ENCODE measurements at places on chromosomes 7 and 10. TPM values are rescaled to one million over a fixed set of nuclear protein-coding genes. Genes with fewer than 3 reads are reported as not detected.

Gene CYP2C9
- 362 TPM for total RNA-seq

Gene DKK1
- total RNA-seq, result not detected

Gene NEUROG3
- not detected for total RNA-seq

Gene PLEKHS1
- 42.0 TPM for total RNA-seq

Gene ST7
- total RNA-seq, result 39.6 TPM

Gene SHLD2
- total RNA-seq, result 43.3 TPM

Gene PIP
- not detected for total RNA-seq

Gene PRSS2
- total RNA-seq, result 226 TPM

Gene CALY
- 1.6 TPM for total RNA-seq

Gene UPK3B
- 5.2 TPM for total RNA-seq

Gene OR9A4
- not detected for total RNA-seq

Gene PAPSS2
- 28.1 TPM for total RNA-seq

DNA sequence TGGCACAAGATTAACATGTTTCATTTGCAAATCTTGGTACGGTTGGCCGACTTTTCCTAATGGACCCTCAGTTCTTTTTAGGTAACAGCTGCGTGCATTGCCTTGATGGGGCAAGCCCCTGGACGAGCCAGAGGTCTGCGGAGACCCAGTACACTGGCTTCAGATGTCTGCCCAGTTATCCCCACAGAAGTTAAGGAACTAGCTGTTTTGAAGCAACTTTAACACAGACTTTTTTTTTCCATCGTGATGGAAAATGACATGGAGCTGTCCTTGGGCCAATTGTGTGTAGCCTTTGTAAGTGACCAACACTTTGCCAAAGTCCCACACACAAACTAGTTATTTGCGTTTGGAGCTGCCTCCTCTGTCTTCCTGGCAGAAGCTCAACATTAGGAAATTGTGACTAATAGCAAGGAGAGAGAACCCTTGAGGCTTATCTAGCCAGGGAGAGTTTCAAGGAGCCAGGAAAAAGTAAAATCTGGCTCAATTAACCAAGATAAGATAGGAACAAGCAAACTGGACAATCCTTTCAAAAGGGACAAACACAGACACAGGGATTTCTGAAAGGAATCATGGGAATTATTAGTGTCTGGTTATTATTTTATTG is 99.6 kb upstream of the BMPER start:
- no peak overlapping the region for H3K4me3 ChIP-seq
- no peaks in the 10 kb centered on the region for H3K4me1 ChIP-seq
- DNase-seq, result no peak
- H3K27ac ChIP-seq, result no peak overlapping the region

DNA sequence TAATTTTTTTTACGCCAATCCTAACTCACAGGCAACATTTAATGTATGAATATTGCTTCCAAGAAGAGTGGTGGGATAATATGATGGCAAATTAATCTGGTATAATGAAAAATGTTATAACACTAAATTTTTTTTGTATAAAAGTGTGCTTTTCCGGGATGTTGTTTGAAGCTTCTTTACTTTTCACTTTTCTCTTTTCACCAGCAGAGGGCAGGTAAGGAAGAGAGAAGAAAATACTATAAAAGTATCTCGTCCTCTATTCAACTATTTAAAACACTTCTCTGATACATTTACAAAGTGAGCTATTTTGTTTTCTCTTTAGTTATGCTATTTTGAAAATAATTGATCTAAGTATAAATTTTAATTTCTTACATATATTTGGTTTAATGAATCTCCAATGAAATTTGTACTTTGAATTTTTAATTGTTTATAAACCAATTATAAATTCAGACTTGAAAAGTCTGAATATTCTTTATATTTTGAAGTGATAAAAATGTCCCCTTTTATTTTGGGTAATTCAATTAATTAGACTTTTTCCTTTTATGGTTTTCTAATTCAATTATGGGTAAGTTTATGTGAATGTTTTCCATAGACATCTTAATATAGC is 20.7 kb upstream of the CFTR start:
- no peak overlapping the region for H3K27ac ChIP-seq
- no peak overlapping the region for H3K4me3 ChIP-seq
- no peaks in the 10 kb centered on the region for H3K27me3 ChIP-seq
- no peak for DNase-seq

GRCh38 chr10:969473-970150 is 18.6 kb upstream of the GTPBP4 start:
- H3K27ac ChIP-seq, result no peak overlapping the region
- no peaks in the 10 kb centered on the region for H3K4me1 ChIP-seq
- no peaks in the 10 kb centered on the region for H3K27me3 ChIP-seq

- no peaks in the 10 kb centered on the region for H3K27me3 ChIP-seq
- H3K4me3 ChIP-seq, result no peak overlapping the region
- H3K27ac ChIP-seq, result no peak overlapping the region
- no peaks in the 10 kb centered on the region for H3K4me1 ChIP-seq
- DNase-seq, result no peak
These were observed 51.5 kb downstream of the CCDC71L start for GRCh38 chr7:106609416-106609815.

- H3K36me3 ChIP-seq, result no peaks in the 10 kb centered on the region
- no peaks in the 10 kb centered on the region for H3K27me3 ChIP-seq
- DNase-seq, result no peak
These were observed 540.6 kb upstream of the TEX47 start for GRCh38 chr7:89336121-89336520.

- H3K4me1 ChIP-seq, result no peaks in the 10 kb centered on the region
- no peaks in the 10 kb centered on the region for H3K36me3 ChIP-seq
- no peak for DNase-seq
- H3K27ac ChIP-seq, result no peak overlapping the region
These were observed 6.7 kb upstream of the POLR1F start for GRCh38 chr7:19715499-19715898.

GRCh38 chr7:20834656-20835055 is 48.0 kb upstream of the SP8 start:
- no peak overlapping the region for H3K4me3 ChIP-seq
- H3K36me3 ChIP-seq, result no peaks in the 10 kb centered on the region
- no peak for DNase-seq
- no peaks in the 10 kb centered on the region for H3K27me3 ChIP-seq
- H3K27ac ChIP-seq, result no peak overlapping the region

GRCh38 chr7:95011146-95011928 is 103.9 kb downstream of the PPP1R9A start:
- DNase-seq, result no peak
- no peaks in the 10 kb centered on the region for H3K27me3 ChIP-seq
- no peaks in the 10 kb centered on the region for H3K4me1 ChIP-seq
- H3K27ac ChIP-seq, result no peak overlapping the region
- no peaks in the 10 kb centered on the region for H3K36me3 ChIP-seq

DNA sequence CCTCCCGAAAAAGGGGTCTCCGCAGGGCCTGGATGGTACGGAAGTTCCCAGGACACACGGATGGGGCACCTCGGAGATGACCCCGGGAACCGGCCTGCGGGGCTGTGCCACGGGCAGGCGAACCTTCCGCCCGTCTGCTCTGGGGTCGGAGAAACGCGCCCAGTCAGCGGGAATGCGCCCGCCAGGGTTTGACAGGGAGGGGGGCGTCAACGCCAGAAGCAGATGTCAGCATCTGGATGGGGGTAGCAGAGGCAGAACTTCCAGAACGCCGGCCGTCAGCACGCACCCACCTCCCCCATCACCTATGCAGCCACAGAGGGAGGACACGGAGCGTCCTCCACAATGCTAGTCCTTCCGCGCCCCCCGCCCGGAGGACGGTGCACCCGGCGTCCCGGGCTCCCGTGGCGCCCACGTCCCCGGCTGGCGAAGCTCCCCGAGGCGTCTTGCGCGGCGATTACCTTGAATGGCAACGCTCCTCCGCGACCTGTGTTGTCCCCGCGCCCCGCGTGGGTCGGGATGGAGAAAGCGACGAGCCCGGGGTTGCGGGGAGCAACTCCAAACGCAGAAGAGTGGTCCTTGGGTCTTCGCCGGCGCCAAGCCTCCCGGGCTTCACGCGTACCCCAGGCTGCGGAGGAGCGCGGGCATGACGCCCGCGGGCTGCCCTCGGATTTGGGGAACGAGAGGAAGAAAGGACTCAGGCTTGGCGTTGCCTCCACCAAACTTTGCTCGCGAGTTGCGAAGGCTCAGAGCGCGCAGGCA is 561 bp downstream of the FGFR2 start:
- no peak for DNase-seq
- H3K27ac ChIP-seq, result peak overlapping the region; percentile 83
- no peaks in the 10 kb centered on the region for H3K4me1 ChIP-seq

- H3K4me1 ChIP-seq, result no peaks in the 10 kb centered on the region
- no peak overlapping the region for H3K27ac ChIP-seq
- H3K27me3 ChIP-seq, result no peaks in the 10 kb centered on the region
- no peaks in the 10 kb centered on the region for H3K36me3 ChIP-seq
These were observed 32.4 kb downstream of the TES start for GRCh38 chr7:116242759-116243158.

GRCh38 chr10:114256008-114256765 is 17.1 kb downstream of the VWA2 start:
- no peaks in the 10 kb centered on the region for H3K36me3 ChIP-seq
- DNase-seq, result no peak
- H3K27me3 ChIP-seq, result no peaks in the 10 kb centered on the region
- no peaks in the 10 kb centered on the region for H3K4me1 ChIP-seq
- H3K27ac ChIP-seq, result no peak overlapping the region

DNA sequence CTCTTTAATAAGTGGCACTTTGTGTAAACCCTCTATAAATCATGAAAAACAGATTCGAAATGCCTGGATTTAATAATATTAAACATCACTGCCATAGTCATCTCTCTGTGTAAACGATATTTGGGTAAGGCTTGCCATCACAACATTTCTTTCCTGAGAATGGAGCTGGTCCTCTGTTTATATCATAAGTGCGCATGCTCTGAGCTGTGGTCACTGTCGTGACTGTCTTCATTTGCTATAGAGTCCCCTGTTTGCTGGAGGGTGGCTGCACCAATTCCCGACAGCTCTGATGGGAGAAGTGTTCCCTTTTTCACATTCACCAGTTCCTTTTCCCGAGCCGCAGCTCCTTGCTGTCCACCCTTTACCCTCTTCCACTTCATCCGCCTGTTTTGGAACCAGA is 50.4 kb upstream of the AGMO start:
- no peak overlapping the region for H3K4me3 ChIP-seq
- no peaks in the 10 kb centered on the region for H3K27me3 ChIP-seq
- DNase-seq, result no peak
- H3K4me1 ChIP-seq, result no peaks in the 10 kb centered on the region
- H3K27ac ChIP-seq, result no peak overlapping the region

GRCh38 chr7:126838194-126838593 is 414.5 kb downstream of the GRM8 start:
- no peak overlapping the region for H3K4me3 ChIP-seq
- no peak for DNase-seq
- H3K27ac ChIP-seq, result no peak overlapping the region
- no peaks in the 10 kb centered on the region for H3K36me3 ChIP-seq
- H3K27me3 ChIP-seq, result no peaks in the 10 kb centered on the region

DNA sequence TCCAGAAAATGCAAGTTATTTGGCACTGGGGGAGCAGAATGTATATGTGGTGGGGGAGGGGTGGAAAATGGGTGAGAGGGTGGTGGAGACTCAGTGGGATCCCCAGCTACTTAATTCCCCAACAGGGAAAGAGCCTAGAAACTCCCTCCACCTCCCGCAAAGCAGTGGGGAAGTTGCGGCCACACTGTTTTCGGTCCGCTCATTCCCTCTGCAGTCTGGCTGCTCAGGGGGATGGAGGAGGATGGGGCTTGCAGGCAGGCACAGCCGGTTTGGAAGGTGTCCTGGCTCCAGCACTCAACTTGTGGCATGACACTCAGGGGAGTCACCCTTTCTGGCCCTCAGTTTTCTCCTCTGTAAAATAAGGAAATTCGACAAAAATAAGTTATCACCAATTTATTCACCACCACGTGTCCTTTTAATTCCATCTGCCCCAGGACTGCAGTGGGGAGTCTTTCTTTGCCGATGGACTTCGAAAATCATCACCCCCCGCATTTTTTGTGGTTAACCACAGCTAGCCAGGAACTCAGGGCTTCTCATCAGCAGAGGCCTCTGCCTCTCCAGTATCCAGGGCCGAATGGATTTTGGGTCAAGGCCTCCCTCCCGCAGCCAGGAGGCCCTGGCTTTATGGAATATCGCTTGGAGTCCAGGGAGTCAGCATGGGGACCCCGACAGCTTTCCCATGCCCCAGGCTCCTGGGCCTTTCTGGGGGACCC is 1.6 kb upstream of the HTRA1 start:
- no peaks in the 10 kb centered on the region for H3K4me1 ChIP-seq
- no peak overlapping the region for H3K27ac ChIP-seq
- H3K4me3 ChIP-seq, result no peak overlapping the region
- DNase-seq, result no peak
- H3K36me3 ChIP-seq, result no peaks in the 10 kb centered on the region
- no peaks in the 10 kb centered on the region for H3K27me3 ChIP-seq

- H3K27ac ChIP-seq, result no peak overlapping the region
- no peaks in the 10 kb centered on the region for H3K27me3 ChIP-seq
- no peak for DNase-seq
- no peaks in the 10 kb centered on the region for H3K4me1 ChIP-seq
- no peaks in the 10 kb centered on the region for H3K36me3 ChIP-seq
- H3K4me3 ChIP-seq, result no peak overlapping the region
These were observed 144.6 kb upstream of the SEMA3E start for GRCh38 chr7:83793558-83793957.

DNA sequence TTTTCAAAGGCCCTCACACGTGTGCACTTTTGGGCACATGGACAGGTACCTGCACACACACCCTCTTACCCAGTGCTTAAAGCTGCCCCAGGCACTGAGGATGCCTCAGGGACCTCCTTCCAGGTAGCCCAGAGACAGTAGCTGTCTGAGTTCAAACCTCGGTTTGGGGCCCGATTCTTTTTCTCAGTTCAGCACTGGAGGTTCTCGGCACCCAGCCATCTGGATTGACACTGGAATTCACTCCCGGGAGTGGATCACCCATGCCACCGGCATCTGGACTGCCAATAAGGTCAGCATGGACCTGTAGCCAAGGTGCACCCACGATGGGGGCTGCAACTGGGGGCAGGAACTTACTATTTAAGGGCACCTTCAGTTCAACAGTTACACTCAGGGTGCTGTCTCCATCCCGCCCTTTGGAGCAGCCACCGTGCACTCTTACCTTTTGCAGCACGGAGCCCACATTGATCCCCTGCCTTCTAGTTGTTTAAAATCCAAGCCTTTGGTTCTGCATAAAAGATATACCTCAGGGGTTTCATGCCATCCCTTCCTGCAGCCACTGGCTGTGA is 17.7 kb downstream of the CPA5 start:
- H3K27ac ChIP-seq, result no peak overlapping the region
- H3K27me3 ChIP-seq, result no peaks in the 10 kb centered on the region
- H3K4me1 ChIP-seq, result no peaks in the 10 kb centered on the region
- DNase-seq, result no peak

- no peaks in the 10 kb centered on the region for H3K27me3 ChIP-seq
- H3K4me3 ChIP-seq, result no peak overlapping the region
- no peak for DNase-seq
These were observed 3.2 kb downstream of the ZNF316 start for GRCh38 chr7:6640246-6640721.

- no peaks in the 10 kb centered on the region for H3K36me3 ChIP-seq
- no peaks in the 10 kb centered on the region for H3K4me1 ChIP-seq
- DNase-seq, result no peak
- no peaks in the 10 kb centered on the region for H3K27me3 ChIP-seq
These were observed 49.0 kb upstream of the GTF2IRD1 start for GRCh38 chr7:74404741-74405140.
